ENCODE measurements at places on chromosomes 12 and 14. TPM values are rescaled to one million over a fixed set of nuclear protein-coding genes. Genes with fewer than 3 reads are reported as not detected.

Gene BCL2L14
- total RNA-seq = 3.3 TPM

Gene NYNRIN
- 0.05 TPM for total RNA-seq

Gene SERPINA3
- total RNA-seq = not detected

Gene DRAM1
- 5.4 TPM for total RNA-seq

GRCh38 chr12:50401500-50402081, 906 bp downstream of the LARP4 start:
- H3K4me3 ChIP-seq = peak overlapping the region; percentile 95
- H3K27me3 ChIP-seq = no peaks in the 10 kb centered on the region
- H3K27ac ChIP-seq = peak overlapping the region; percentile 89
- DNase-seq = no peak
- peaks cover 26% of the 10 kb centered on the region for H3K4me1 ChIP-seq
- H3K36me3 ChIP-seq = peaks cover 9% of the 10 kb centered on the region

DNA sequence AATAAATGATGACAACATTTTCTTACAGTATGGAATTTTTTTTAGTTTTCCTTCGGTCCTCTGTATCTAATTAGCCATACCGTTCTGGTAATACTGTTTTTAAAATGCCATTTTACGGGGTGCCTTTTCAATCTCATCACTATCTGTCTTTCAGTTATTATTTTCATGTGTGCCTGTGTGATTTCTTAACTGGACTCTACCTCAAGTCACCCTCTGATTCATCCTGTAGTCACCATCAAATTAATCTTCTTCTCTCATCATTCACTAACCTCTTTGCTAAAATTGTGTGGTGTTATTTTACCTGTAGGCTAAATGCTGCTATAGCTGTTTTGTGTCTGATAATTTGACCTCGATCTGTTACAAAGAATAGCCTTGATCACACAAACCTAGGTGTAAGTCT, 16.0 kb upstream of the CCT2 start:
- H3K4me3 ChIP-seq = no peak overlapping the region
- no peak for DNase-seq
- no peaks in the 10 kb centered on the region for H3K27me3 ChIP-seq
- H3K27ac ChIP-seq = no peak overlapping the region
- peaks cover 4% of the 10 kb centered on the region for H3K4me1 ChIP-seq

DNA sequence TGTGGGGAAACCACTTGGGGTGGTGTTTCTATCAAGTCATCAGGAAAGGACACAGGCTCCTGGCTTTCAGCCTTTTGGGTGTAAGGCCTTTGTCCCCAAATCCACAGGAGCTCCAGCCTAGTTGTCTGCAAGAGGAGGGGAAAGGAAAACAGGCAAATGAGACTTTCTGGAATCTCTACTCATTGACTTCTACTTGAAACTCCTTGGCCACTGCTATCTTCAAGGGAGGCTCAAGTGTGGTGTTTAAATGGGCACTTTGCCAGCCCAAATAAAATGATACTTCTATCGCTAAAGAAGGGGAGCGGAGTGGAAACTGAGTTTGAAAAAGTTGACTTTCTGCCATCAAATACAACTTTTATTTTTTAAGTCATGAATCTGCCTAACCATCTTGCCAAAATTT, 445.9 kb upstream of the RGS6 start:
- H3K27me3 ChIP-seq = no peaks in the 10 kb centered on the region
- H3K4me1 ChIP-seq = peaks cover 13% of the 10 kb centered on the region
- peaks cover 17% of the 10 kb centered on the region for H3K36me3 ChIP-seq

- H3K4me3 ChIP-seq = no peak overlapping the region
- peak; percentile 52 for DNase-seq
- H3K4me1 ChIP-seq = peaks cover 47% of the 10 kb centered on the region
- peaks cover 5% of the 10 kb centered on the region for H3K36me3 ChIP-seq
Measured at GRCh38 chr12:93853698-93854478, 176.7 kb downstream of the CRADD start.

GRCh38 chr14:69204753-69205152, 13.5 kb downstream of the EXD2 start:
- H3K4me3 ChIP-seq = no peak overlapping the region
- H3K27me3 ChIP-seq = no peaks in the 10 kb centered on the region

GRCh38 chr12:89098441-89099112, 253.7 kb downstream of the DUSP6 start:
- H3K36me3 ChIP-seq = peaks cover under 1% of the 10 kb centered on the region
- DNase-seq = no peak
- peaks cover 1% of the 10 kb centered on the region for H3K4me1 ChIP-seq

DNA sequence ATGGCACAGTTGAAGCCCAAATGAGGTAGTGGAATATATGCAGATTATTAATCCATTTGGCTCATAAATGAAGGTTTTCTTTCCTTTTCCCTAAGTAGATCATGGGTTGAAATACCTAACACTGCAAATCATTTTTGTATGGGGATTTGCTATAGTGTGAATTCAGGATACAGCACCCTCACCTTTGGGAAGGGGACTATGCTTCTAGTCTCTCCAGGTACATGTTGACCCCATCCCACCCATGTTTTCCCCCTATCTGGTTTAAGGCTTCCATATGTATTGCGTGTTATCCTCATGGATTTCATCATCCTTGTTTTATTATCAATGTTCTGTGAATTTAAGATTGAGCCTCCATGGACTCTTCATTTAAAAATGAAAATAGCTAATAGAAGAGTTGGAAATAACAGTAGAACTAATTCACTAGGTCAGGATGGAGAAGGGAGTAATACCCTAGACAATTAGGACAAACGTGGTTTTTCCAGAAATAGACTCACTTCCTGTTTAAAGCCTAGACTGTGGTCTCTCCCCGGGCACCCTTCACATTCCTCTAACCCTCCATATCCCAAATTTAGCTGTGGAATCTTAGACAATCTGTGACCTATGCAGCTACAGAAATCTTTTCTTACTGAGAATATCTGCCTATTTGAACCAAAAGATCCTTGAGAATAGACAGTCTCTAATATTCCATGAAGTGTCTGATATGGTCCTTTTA, 56.5 kb downstream of the DAD1 start:
- H3K4me3 ChIP-seq = peak overlapping the region; percentile 73
- peaks cover 90% of the 10 kb centered on the region for H3K4me1 ChIP-seq
- DNase-seq = no peak
- no peaks in the 10 kb centered on the region for H3K27me3 ChIP-seq

- H3K27ac ChIP-seq = no peak overlapping the region
- peaks cover 6% of the 10 kb centered on the region for H3K4me1 ChIP-seq
- DNase-seq = no peak
- no peak overlapping the region for H3K4me3 ChIP-seq
Measured at GRCh38 chr12:89874146-89874545, 165.5 kb upstream of the ATP2B1 start.

DNA sequence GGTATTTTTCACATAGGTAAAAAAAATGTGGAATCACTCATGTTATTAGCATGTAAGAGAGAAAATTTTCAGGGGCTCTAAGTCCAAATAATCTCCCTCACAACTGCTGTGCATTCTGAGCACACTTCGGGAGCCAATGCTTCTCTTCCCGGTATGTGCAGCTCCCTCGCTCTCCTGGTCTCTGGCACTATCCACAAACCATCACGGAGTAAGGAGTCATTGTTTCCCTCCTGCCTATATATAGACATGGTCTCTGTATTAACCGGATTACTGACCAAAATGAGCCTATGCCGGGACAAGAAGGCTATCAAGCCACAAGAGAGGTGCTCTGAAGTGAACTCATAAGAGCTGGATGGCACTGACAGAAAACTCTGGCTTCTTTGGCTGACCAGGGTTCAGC, 13.4 kb downstream of the HECTD4 start:
- no peak for DNase-seq
- no peak overlapping the region for H3K4me3 ChIP-seq
- no peak overlapping the region for H3K27ac ChIP-seq
- H3K27me3 ChIP-seq = no peaks in the 10 kb centered on the region
- H3K4me1 ChIP-seq = peaks cover 3% of the 10 kb centered on the region

DNA sequence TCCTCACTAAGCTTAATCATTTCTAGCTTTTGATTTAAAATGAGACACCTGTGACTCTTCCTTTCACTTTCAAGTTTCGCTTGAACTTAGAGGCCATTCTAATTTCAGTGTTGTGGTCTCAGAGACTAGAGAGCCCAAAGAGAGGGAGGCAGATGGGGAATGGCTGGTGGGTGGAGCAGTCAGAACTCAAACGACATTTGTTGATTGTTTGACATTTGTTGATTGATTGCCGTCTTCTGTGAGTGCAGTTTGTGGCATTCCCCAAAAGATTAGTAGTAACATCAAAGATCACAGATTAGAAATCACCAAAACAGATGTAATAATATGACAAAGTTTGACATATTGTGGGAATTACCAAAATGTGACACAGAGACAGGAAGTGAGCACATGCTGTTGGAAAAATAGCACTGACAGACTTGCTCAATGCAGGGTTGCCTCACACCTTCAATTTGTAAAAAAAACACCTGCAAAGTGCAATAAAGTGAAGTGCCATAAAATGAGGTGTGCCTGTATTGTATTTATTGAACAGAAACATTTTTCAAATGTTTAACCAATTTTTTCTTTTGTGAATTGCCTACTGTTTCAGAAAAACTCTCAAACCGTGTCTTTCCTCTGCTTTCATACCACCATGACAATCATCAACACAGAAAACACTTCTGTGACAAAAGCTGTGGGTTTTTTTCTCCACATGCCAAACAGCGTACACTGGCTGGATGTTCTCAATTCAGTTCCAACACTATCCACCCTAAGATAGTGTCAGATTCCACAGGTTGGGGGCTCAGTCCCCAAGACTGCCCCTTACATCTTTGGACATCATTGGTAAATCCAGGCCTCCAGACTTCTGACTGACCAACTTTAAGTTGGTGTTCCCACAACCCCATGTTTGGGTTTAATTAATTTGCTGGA, 376.3 kb upstream of the RGS6 start:
- no peaks in the 10 kb centered on the region for H3K27me3 ChIP-seq
- H3K36me3 ChIP-seq = peaks cover 6% of the 10 kb centered on the region
- H3K4me1 ChIP-seq = peaks cover 50% of the 10 kb centered on the region
- H3K27ac ChIP-seq = peak overlapping the region; percentile 90
- H3K4me3 ChIP-seq = peak overlapping the region; percentile 57

DNA sequence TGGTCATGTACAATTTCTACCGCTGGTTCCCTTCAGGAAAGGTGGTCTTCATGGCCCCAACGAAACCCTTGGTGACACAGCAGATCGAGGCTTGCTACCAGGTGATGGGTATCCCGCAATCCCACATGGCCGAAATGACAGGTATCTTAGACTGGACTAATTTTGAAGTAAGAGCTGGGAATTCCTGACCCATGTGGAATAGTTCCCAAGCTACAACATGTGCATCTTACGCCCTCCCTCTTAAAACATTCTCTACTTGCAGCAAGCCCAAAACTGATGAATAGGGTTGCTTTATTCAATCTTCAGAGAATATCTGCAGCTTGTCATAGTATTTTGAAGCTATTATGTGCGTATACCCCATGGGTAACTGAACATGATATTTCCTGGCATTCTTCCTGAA, 669 bp downstream of the FANCM start:
- H3K36me3 ChIP-seq = peaks cover 2% of the 10 kb centered on the region
- peak overlapping the region; percentile 95 for H3K4me3 ChIP-seq
- DNase-seq = no peak
- no peaks in the 10 kb centered on the region for H3K27me3 ChIP-seq

- no peak overlapping the region for H3K4me3 ChIP-seq
- H3K36me3 ChIP-seq = no peaks in the 10 kb centered on the region
- no peak overlapping the region for H3K27ac ChIP-seq
- H3K27me3 ChIP-seq = peaks cover 50% of the 10 kb centered on the region
- peaks cover 2% of the 10 kb centered on the region for H3K4me1 ChIP-seq
Measured at GRCh38 chr12:16606201-16606849, 363 bp upstream of the LMO3 start.

DNA sequence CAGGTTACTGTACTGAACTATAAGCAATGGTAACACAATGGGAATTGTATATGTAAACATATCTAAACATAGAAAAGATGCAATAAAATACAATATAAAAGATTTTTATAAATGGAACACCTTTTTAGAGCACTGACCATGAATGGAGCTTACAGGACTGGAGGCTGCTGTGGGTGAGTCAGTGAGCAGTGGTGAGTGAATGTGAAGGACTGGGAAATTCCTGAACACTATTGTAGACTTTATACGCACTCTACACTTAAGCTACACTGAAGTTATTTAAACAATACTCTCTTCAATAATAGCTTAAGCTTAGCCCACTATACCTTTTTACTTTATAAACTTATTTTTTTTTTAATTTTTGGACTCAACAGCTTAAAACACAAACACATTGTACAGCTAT, 313.5 kb downstream of the KCNC2 start:
- peaks cover 3% of the 10 kb centered on the region for H3K36me3 ChIP-seq
- H3K27ac ChIP-seq = no peak overlapping the region
- peaks cover 33% of the 10 kb centered on the region for H3K4me1 ChIP-seq
- DNase-seq = no peak
- H3K27me3 ChIP-seq = no peaks in the 10 kb centered on the region
- H3K4me3 ChIP-seq = no peak overlapping the region
